ENCODE measurements at places on chromosomes 12 and 14.
A peak's percentile ranks its signal among the peaks of the same experiment; 100 is the strongest.

GRCh38 chr12:96513681-96514080 lies 24.3 kb downstream of the CFAP54 start:
- no peak for DNase-seq

GRCh38 chr12:116432314-116432750 lies 126.8 kb upstream of the MAP1LC3B2 start:
- no peak for DNase-seq

DNA sequence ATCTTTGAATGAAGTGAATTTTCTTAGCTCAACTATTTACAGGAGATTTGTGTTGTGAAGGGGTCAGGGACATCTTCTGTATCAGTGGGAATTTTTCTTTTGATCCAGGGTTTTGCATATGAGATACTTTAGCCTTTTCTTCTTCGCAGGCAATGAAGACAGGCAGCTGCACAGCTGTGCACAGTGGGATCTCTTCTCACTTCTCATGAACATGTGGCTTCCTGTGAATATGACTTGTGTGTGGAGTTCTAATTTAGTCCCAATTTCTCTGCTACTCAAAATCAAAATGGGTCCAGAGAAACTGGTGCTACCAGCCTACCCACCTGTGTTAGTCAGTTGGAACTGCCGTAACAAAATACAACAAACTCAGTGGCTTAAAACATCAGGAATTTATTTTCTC lies 37.8 kb downstream of the ARF6 start:
- DNase-seq = no peak

DNA sequence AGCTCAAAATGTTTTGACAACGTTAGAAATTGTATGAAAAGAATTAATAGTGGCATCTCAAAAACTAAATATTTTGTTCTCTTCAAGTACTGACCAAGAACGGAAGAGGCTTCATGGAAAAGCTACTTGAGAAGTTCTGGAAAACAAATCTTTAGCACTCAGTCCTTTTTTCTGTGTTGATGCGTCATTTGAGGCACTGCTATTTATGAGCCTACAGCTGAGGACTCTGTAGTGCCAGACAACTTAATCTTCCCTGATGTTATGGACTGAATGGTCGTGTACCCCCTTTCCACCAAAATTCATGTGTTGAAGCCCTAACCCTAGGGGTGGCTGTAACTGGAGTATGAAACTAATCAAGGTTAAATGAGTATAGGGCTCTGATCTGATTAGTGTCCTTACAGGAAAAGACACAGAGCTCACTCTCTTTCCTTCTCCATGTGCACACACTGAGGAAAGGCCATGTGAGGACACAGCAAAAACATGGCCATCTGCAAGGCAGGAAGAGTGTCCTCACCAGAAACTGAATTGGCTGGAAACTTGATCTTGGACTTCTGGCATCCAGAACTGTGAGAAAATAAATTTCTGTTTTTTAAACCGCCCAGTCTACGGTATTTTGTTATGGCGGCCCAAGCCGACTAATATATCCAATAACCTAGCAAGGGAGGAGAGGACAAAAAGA lies 337.0 kb upstream of the CLEC14A start:
- no peak for DNase-seq

DNA sequence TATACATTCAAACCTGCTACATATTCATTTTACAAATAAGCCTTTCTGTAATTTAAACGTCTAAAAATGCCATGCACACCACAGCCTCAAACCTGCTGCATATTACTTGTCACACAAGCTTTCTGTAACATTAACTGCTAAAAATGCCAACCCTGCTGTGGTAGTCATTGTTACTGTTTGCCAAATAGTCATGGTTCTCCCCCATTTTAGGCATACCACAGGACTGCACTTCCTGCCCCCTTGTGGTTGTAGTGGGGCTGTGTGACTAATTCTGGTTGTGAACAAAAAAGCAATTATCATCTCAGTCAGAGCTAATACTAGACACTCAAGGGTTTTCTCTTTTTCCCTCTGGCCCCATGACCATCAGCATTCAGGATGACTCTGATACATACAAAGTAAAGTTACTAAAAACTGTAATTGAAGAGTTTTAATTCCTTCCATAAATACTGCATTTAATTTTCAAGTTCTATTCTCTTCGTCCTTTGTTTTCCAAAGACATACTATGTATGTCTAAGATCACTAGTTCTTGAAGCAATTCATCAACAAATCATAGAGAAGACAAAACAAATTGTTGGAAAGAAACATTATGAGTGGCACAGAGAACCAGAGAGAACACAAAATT lies 5.7 kb upstream of the SLC35F4 start:
- no peak for DNase-seq

- no peak for DNase-seq
Observed at GRCh38 chr12:26564391-26564790, 268.6 kb downstream of the ITPR2 start.

DNA sequence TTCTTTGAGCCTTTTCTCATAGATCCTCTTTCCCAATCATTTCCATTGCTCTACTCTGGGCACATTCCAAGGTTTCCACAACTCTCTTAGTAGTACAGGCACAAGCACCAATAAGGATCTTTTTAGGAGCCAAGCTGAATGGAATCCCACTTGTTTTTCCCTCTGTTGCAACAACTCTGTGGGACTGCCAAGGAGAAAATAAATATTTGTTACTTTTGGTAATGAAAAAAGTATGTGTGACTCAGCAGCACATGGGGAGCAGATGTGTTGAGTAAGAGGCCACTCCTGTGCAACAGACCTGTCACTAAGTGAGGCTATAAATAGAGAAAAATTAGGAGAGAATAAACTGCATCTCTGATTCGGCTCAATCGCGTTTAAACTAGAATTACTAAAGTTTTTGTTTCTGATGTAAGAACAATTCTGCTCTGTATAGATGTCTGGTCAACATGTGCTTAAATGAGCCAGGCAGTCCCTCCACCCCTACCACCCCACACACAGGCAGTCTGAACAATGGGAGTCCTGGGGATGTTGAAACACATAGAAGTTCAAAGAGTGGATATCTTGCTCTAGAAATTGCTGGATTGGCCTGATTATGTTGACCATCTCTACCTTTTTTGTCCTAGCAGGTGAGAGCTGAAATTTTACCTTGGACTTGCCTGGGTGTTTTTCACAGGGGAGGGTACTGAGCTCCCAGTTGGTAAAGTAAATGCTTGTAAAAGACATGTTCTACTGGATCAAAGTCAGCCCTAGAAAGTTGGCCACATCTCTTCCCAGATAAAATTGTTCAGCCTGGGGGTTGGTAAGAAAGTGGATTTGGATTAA lies 244.3 kb upstream of the NOVA1 start:
- DNase-seq = peak; percentile 3

DNA sequence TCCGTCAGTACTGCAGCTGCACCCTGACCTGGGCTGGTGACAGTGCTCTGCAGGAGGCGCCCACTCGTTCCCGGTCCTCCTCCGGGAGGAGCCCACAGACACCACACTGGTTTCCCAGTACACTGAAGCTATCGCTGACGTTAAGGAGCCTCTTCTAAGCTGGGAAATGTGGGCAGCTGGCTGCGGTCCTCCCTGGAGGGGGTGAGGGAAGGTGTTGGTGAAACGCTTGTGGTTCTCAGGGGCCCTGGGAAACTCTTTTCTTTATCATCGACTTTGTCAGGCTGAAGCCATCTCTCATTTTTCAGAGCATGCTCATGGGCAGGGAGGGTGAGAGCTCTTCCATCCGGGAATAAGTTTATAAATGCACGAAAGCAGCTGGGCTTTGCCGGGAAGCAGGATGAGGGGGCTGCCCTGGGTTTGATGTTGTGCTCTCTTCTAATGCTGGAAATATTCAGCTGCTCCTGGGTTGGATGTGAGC lies 176.0 kb downstream of the CHST11 start:
- DNase-seq = peak; percentile 10

DNA sequence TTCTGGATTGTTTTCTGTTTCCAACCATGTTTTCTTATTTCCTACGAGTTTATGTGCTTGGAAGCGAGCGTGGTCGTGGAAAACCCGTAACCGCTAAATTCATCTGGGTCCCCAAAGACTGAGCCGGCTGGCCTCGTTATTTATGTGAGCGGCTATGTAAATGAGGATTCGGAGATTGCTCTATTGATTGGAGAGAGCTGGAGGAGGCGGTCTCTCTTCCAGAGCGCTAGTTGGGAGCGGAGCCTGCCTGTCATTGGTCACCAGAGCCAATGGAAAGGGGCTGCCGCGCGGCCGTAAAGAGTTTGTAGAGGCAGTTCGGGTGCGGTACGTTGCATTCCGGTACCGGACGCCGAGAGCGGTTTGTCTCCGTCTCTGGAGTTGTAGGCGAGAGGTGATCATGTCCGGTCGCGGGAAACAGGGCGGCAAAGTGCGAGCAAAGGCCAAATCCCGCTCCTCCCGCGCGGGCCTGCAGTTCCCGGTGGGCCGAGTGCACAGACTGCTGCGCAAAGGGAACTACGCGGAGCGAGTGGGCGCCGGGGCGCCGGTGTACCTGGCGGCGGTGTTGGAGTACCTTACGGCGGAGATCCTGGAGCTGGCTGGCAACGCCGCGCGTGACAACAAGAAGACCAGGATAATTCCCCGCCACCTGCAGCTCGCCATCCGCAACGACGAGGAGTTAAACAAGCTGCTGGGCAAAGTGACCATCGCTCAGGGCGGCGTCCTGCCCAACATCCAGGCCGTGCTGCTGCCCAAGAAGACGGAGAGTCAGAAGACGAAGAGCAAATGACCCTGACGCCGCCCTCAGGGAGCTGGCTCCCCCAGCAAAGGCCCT lies 29.0 kb downstream of the WBP11 start:
- peak; percentile 77 for DNase-seq
